ENCODE measurements at places on chromosomes 12 and 14.

GRCh38 chr12:43655586-43655985, 103.0 kb downstream of the PUS7L start:
- DNase-seq, result peak; percentile 30

GRCh38 chr14:44658389-44658696, 151.3 kb upstream of the FSCB start:
- DNase-seq, result no peak

DNA sequence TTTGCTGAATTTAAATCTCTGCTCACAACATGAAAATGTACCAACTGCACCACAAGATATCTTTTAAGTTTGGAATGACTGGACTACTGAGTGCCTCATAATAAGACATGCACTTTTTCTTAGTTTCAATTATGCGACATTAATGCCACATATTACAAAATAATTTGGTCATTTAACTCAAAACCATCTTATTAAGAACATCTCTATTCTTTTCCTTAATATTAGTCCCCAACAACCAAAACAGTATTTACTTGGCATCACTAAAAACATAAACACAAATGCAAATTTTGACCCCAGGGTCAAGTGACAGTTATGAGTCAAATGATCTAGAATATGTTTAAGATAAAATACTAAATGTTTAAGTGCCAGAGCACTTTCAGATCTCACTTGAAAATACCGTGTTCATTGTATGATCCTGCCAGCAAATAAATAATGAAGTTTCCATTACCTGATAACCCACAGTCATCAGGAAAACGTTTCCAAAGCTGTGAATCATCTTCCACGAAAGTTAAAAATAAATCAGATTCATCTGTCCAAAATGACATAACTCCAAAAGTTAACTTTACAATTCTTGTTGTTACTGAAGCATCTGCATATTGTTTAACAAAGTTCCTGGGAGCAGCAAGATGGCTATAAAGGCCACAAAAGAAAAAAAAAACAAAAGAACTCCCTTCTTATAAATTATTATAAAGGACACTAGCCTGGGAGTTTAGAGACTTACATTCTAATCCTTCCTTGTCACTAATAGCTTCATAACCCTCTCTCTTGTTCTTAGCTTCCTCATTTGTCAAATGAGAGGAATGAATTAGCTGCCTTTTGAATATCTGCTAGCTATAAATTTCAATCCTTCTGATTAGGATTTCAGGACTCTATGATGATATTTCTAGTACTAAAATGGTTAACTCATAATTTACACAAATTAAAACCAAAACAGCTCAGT, 30.5 kb upstream of the AP4S1 start:
- no peak for DNase-seq

DNA sequence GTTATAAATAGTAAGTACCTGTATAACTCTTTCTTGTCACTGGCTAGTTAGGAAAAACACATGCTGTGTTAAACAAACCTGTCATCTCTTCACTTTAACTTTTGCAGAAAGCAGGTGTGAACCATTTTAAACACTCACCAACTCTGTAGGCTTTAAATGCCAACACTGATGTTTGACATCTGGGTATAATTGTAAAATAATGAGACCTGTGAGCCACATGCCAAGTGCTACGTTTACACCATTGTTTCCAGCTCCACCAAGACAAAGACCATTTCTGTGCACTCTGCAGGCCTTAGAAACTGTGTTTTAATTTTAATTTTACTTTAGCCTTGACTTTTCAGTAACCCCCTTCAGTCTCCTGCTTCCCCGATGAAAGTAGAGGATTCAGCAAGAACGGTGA, 11.0 kb downstream of the TPH2 start:
- no peak for DNase-seq

GRCh38 chr12:54009171-54010052, 627 bp downstream of the HOXC8 start:
- DNase-seq, result no peak

DNA sequence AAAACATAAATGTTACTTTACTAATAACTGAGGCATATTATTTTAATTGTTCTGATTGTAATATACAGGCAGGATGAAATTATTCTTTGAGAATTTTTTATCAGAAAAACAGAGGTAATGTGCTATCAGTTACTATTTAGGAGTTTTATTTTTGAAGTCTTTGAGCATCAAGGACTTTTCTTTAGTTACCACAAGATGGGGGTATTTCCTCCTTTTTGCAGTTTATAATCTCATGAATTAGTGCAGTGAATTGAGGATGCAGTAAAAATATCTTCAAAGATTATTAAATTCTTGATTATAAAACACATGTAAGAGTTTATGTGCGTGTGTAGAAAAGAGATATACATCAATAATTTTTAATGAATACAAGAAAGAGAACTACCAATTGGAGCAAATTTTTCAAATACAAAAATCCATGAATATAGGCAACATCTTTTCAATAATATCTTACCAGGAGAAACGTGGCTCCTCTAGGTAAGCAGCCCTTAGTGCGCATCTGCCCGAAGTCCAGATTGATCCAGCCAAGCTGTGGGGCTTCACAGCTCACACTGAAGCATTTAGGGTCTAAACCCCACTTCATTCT, 71.6 kb downstream of the ERGIC2 start:
- DNase-seq, result peak; percentile 57

DNA sequence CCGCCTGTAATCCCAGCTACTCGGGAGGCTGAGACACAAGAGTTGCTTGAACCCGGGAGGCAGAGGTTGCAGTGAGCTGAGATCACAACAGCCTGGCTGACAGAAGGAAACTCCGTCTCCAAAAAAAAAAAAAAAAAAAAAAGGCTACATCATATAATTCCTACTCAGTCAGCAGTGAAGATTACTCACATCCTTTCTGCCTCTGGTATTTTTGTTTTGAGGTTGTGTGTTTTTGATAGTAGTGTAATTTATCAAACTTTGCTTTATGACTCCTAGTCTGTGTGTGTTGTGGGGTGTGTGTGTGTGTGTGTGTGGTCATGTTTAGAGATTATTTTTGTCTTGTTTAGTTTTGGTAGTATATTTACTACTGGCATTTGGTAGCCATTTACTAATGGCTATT, 29.8 kb upstream of the DLGAP5 start:
- no peak for DNase-seq

DNA sequence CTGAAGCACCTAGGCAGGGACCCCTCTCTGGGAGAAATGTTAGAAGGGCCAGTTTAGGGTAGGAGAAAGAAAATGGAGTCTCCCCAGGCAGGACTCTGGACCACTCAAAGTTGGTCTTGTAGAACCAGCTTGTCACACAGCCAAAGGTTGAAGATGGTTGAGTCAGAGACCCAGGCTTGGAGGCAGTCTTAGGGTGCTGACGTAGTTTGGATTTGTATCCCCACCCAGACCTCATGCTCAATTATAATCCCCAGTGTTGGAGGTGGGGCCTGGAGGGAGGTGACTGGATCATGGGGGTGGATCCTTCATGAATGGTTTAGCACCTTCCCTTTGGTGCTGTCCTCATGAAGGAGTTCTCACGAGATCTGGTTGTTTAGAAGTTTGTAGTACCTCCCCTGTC, 121.2 kb downstream of the CRACR2A start:
- no peak for DNase-seq

GRCh38 chr14:68333262-68333661, 459.6 kb downstream of the ZFP36L1 start:
- peak; percentile 18 for DNase-seq

GRCh38 chr12:27220055-27220987, 23.8 kb upstream of the STK38L start:
- no peak for DNase-seq

DNA sequence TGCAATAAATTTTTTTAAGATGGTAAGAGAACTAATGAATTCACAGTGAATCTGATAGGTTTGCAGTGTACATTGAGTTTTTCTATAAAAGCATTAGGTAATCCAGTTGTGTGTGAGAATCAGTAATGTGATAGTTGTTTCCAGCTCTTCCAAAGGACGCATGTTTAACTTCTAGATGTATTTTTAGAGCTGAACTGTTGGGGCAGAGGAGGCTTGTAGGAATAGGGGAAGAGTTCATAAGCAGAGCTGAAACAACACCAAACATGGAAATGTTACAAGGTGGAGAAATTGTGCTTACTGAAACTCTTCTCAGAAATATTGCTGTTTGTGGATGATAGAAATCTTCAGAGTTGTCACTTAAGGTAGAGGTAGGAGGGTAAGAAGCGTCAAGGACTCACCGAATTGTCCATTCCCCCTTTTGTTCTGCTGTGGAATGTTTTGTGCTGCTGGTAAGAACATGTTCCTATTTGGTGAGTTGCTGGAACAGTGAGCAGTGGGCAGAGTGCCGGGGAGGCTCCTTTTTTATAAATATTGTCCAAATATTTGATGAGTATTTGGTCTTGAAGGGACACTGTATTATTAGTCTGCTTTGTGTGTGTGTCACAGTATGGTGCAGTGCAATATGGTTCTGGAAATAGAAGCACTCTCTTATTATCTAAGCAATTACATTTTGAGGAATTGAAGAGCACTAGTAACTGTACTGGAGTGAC, 76.7 kb downstream of the ANO6 start:
- DNase-seq, result no peak

DNA sequence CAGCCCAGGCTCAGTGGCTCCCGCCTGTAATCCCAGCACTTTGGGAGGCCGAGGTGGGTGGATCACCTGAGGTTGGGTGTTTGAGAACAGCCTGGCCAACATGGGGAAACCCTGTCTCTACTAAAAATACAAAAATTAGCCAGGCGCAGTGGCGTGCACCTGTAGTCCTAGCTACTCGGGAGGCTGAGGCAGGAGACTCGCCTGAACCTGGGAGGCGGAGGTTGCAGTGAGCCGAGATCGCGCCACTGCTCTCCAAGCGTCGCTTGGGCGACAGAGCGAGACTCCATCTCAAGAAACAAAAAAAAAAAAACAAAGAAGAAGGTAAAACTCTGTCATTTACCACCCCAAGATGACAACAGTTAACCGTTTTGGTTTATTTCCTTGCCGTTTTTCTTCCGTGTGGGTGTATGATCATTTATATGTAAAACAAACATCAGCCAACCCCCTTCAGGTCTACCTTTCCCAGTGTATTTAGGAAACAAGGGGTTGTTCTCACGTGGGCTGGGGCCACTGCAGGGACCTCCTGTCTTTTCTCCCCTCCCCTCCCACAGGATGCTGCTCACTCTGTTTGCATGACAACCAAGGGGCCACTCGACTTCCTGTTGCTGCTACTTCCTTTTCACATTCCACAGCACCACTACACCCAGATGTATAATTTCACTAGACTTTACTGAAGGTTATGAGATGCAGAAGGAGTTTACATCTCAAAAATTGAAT, 13.6 kb downstream of the TTC9 start:
- DNase-seq, result peak; percentile 94

DNA sequence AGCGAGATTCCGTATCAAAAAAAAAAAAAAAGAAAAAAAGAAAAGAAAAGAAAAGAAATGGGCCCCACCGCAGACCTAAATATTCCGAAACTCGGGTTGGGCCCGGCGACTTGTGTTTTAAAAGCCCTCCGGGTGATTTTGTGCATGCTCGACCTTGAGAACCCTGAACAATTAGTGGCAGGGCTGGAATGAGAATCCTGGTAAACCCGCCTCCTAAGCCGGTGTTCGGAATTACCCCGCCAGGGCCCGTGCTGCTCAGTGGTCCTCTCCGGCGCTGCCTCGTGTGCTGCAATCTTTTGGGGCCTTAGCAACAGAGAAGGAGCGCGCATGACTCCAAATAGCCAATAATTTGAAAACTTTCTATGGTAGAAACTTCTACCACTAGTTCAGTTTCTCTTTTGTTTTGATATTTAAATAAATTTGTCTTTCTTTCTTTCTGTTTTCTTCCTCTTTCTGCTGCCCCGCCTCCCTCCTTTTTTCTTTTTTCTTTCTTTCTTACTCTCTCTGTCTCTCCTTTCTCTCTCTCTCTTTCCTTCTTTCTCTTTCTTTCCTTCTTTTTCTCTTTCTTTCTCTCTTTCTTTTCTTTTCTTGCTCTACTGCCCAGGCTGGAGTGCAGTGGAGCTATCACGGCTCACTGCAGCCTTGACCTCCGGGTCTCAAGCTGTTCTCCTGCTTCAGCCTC, 1.5 kb upstream of the GALNT6 start:
- no peak for DNase-seq

GRCh38 chr14:23695664-23695999, 59.5 kb downstream of the DHRS2 start:
- no peak for DNase-seq

GRCh38 chr12:108090107-108090899, 38.8 kb upstream of the WSCD2 start:
- DNase-seq, result no peak

DNA sequence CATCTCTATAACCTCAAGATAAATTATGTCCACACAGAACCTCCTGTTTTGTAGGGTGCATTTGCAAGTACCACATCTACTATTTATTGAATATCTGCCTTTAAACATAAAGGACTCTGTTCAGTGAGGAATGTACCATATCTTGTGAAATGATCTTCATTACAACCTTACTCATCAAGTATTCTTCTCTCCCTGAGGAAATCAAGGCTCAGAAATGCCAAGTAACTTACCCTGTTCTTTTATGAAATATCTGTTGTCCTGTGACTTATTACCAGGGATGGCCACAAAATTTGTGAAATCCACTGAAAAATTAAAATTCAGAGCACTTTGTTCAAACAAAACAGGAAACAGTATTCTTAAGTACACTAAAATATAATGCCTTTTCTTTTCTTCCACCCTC, 366.7 kb downstream of the GALC start:
- DNase-seq, result no peak

GRCh38 chr14:105315211-105315721, 718 bp downstream of the PACS2 start:
- no peak for DNase-seq

DNA sequence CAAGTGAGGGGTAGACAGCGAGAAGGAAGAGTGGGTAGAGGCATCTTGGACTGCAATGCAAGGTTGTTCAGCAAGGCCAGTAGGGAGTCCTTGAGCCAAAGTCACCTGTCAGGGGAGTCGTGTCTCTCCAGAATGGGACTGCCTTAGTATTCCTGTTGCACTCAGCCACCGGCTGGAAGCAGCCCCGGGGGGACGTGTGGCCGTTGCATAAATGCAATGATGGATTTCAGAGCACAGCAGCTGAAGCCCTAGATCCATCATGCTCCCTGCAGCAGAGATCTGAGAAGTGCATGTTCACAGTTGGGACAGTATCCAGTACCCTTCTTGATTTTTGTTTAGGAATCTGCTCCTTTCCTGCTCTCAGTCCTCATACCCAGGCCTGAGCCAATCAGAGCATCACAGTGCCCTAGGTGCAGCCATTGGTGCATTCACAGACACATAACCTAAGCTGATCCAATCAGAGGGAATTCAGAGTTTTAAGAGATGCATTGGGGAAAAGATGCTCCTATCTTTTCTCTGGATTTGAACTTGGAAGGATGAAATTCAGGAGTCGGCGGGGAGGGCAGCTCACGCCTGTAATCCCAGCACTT, 62.9 kb downstream of the HSPB8 start:
- DNase-seq, result no peak

DNA sequence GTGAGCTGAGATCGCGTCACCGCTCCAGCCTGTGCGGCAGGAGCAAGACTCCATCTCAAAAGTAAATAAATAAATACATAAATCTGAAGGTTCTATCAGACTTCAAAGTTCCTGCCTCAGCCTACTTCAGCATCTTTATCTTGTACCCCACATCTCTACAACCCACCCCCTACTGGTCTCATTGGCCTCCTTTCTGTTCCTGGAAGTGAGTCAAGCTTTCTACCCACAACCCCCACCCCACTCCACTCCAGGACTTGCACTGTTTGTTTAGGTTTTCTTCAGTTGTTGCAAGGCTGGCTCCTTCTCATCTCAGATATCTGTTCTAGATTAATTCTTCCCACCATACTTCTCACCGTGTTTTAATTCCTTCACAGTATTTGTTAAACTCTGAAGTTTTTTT, 714 bp upstream of the PSMC6 start:
- peak; percentile 27 for DNase-seq

GRCh38 chr12:57853864-57854556, 7.5 kb upstream of the CTDSP2 start:
- DNase-seq, result no peak

GRCh38 chr12:57129321-57129842, 1.1 kb downstream of the LRP1 start:
- DNase-seq, result no peak
